ENCODE measurements at places on chromosomes 16 and 17.
A peak's percentile ranks its signal among the peaks of the same experiment; 100 is the strongest.

- no peak for DNase-seq
These were observed 17.5 kb downstream of the CAMKK1 start for GRCh38 chr17:3875317-3875716.

DNA sequence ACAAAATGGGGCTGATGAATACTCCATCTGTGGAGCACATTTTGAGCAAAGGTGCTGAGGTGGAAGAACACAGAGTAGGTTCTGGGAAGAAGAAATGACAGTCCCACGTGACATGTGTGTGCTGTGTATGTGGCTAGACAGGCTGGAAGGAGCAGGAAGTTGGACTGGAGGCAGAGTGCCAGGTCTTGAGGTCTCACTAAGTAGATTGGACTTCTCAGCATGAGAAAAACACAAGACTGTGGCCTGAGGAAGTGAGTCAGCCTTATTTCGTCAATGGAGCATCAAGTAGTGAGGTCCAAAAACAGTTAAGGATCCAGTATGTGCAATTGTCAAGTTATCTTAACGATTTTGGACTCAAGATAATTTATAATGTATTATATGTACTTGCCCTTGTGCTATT, 736.5 kb downstream of the KCNJ2 start:
- DNase-seq = no peak

GRCh38 chr17:2695243-2695960, 16.2 kb downstream of the CLUH start:
- DNase-seq = no peak

DNA sequence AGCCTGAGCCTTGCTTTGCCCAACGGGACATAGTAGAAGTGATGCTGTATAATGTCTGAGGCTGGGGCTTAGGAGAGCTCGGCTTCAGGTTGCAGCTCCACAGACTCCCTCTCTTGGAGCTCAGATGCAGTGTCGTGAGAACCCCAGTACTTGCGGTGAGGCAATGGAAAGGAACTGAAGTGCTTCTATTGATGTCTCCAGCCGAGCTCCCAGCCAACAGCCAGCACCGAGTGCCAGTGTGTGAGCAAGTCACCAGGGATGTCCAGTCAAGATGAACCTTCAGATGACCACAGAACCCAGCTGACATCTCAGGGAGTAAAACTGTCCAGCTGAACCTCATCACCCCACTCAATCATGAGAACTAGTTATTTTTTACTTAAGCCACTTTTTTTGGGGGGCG, 268.1 kb downstream of the IRF8 start:
- no peak for DNase-seq

GRCh38 chr16:67936880-67937605, 393 bp upstream of the PSMB10 start:
- peak; percentile 16 for DNase-seq

Measured in NCI-H345 (cell line).